ENCODE measurements at places on chromosomes 7 and 10.

- DNase-seq: no peak
Observed at GRCh38 chr7:107034553-107034952, 10.0 kb upstream of the PRKAR2B start.

DNA sequence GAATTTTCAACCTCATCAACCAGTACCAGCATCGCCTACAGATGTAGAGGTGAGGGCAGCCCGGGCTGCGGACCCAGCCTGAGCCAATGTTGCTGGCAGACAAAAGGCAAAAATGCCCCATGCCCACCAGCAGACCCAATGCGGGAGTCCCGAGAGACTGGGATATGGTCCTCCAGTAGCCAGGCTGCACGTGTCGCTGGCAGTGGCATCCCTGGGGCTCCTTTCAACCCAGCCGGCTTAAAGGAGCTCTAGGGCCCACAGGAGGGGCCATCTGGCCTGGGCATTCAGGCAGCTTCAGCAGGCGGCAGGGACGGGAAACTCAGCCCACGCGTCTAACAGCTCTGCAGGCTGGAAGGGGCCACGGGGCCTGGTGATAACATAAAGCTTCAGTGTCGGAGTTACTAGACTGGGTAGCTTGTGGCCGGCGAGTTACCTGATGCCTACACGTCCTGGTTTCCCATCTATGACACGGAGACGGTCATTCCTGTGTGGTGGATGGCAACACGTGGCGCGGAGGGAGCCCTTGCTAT is 70.7 kb downstream of the PROSER2 start:
- DNase-seq: no peak

DNA sequence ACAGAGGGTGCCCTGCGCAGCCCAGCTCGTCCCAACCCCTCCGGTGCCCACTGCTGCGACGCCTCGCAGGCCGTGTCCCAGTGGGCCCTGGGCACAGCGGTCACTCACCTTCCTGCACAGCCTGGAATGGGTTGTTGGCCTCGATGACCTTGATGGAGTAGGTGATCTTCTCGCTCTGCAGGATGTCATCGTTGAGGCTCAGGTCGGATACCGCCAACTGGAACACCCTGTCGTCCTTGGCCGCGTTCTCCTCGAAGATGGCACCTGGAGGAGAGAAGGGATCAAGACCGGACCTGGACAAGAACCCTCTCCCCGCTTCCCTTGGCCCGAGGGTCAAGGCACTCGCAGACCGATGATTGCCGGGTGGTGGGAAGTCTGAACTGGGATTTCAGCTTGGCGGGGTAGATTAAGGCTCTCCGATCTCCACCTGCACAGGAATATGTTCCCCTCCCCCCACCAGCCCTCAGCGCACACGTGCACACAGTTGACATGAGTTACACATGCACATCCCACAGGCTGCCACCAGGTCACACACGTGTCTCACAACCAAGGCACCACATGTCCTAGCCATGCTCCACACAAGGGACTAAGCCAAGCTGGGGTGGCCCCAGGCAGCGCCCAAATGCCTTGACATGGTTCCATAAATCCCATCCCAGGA is 2.6 kb downstream of the GRID1 start:
- no peak for DNase-seq

DNA sequence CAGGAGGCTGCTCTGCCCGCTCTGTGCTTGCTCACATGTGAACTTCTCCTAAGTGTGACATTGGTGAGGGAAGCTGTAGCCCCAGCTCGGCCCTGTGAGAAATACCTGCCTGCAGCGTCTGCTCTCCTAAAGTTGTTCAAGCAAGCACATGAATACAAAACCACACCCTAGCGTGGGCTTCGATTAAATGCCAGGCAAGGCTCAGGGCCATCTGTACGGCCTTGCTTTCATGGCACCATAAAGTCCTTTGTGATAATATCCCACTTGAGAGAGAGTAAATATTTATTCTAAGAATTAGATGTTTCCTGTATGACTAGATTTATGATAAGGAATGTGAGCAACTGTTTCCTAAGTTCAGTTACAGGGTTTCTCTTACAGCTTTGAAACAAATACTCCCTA is 262.8 kb upstream of the KLF14 start:
- DNase-seq: no peak

DNA sequence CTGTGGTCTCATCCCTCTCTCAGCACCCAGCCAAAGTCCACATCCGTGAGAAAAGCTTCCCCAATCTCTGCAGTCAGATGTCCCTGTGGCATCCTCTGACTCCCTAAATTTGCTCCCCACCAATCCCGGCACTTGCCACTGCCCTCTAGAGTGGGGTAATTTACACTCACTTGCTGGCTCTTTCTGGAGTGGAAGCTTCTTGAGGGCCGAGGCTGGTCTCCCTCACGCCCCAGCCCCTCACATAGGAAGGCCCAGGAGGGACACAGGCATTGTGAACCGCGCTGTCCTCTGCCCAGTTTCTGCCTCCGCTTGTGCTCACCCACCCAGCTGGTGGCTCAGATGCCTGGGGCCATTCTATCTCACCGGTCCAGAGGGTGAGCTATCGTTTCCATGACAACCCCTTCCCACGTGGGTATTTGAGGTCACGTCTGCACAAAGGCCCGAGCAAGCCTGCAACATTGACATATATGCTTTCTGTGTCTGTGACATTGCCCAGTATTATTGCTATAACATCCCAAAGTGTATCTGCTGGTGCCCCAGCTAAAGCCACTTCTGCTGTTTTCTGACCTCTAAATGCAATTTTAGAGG is 97.3 kb upstream of the CTBP2 start:
- DNase-seq: no peak

GRCh38 chr7:117372073-117372472 is 49.2 kb upstream of the WNT2 start:
- DNase-seq: no peak

GRCh38 chr10:76998451-76998850 is 639.2 kb downstream of the KCNMA1 start:
- no peak for DNase-seq

DNA sequence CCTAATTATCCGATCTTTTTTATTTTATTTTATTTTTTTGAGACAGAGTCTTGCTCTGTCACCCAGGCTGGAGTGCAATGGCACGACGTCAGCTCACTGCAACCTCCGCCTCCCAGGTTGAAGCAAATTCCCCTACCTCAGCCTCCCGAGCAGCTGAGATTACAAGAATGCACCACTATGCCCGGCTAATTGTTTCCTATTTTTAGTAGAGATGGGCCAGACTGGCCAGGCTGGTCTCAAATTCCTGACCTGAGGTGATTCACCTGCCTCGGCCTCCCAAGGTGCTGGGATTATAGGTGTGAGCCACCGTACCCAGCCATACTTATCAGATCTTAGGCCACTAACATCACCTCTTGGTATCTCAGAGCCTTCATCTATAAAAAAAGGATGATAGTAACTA is 4.9 kb downstream of the SLC25A13 start:
- no peak for DNase-seq

GRCh38 chr10:52757773-52758172 is 14.8 kb downstream of the MBL2 start:
- no peak for DNase-seq

DNA sequence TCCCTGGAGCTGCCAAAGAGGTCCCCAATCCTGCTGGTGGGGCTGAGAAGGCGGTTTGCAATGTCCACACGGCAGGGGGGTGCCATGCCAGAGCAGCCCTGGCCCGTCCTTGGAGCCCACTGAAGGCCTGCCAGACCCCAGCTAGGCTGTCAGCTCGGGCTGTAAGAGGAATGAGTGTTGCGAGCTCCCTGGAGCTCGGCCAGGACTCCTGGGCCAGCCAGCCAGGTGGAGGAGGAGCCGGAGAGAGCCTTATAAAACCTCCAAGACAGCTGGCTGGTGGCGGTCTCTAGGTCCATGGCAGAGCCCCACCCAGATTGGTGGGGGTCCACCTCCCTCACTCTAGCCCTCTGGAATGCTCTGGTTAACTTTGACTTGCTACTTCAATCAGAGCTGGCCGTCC is 55.1 kb upstream of the CALN1 start:
- DNase-seq: no peak

- no peak for DNase-seq
Observed at GRCh38 chr10:84204122-84204521, 9.8 kb downstream of the CDHR1 start.

DNA sequence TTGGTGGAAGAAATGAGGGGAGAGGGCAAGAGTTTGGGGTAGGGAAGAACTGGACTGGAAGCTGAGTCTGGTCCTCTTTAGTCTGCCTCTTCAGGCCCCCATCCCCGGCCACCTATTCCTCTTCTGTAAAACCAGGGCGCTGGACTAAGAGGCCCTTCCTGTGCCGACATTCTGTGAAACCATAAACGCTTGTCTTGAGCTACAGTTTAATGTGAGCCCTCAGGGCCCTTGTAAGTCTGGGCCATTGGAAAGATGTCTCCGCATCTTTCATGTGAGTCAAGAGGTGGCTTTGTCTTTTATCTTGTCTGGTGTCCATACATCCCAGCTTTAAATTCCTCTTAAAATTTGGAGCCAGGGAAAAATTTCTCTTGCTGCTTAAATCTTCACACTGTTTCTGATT is 90.6 kb downstream of the PLCE1 start:
- no peak for DNase-seq

DNA sequence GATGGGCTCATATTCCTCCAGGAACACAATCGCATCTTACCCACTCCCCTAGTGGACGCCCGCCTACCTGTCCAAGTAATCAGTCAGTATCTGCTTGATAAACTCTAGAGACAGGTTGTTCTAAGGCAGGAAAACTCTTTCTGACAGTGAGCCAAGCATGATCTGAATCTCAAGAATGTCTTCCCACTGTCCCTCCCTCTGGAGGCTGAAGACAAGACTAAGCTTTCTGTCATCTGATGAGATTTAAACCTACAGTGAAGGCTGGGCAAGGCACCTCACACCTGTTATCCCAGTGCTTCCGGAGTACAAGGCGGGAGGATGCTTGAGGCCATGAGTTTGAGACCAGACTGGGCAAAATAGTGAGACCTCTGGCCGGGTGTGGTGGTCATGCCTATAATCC is 586.6 kb downstream of the GALNT17 start:
- no peak for DNase-seq

DNA sequence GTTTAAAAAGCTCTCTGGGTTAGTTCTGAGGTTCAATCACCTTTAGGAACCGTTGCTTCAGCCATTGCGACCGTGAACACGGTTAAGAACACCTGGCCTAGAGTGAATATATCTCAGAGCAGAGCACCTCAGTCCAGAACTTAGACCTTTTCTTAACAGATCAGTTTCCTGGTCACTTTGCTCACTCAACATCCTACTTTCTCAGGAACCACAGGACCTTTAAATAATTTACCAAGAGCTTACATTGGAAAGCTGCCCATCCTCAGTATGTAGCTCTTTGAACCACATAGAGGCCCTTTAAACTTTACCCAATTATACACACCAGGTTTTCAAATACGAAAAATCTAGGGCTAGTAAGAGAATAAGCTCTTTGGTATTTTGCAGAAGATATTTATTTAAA is 153.2 kb downstream of the NRBF2 start:
- DNase-seq: no peak

DNA sequence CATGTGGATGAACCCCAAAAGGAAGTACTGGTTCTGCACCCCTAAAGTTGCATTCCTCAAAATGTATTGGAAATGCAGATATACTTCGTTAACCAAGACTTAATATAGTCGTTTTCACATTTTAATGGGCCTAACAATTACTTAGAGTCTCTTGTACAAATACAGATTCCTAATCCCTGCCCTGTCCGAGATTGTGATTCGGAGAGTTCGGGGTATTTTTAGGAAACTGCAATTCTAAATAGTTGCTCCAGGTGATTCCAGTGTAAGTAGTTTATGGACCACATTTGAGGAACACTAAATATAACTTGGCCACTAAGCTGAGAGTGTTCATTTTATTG is 830 bp downstream of the TRUB1 start:
- DNase-seq: no peak

GRCh38 chr7:22173685-22174573 is 183.0 kb downstream of the RAPGEF5 start:
- DNase-seq: no peak

DNA sequence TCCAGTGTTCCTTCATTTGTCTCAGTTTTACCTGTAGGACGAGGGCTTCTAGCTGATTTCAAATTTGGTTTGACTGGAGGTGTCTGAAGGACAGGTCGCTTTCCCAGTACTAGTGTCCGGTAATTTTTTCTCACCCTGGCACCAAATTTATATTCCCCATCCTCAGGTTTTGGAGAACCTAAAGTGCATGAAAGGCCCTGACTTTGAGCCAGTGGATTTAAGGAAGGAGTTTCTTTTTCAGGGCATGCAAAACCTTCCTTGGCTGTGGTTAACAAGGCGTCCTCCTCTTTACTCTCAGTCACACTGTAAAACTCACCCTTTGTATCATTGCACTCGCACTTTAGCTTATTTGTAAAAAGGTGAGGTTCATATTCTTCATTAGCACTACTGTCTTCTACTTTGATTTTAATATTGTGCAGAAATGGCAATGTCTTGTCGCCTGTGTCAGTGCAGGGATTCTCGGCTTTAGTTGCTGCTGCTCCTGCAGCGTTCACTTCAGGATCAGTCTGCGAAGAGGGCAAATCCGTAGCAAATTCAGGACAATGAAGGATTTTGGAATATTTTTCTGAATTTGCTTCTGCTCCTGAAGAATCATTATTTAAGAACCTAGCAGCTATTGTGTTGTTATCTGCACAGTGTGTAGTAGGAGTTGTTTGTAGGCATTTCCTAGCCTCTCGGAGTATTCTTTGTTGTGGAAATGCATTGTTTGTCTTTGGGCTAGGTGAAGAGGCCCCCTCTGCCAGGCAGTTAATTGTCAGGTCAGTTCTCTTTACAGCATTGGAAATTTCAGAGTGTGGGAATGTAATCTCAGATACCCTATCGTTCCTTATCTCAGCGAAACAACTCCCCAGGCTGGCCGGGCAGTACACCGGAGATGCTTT is 9.9 kb downstream of the SKIDA1 start:
- DNase-seq: no peak

DNA sequence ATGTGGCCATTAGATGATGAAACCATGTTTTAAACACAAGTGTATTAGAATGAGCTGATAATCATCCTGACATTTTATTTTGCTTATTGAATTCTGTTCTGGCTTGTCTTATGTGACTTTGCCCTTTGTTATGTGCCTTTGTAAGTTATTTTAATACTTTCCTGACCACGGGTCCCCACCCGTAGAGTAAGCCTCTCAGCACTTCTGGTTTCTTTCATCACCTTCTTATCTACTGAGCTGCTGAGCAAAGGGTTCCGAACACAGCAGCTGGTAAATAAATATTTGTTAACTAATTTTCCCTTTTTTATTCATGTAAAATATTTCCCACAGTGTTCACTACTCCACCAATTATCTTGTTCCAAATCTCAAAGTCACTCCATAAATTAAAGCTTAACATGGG is 1115.3 kb downstream of the SORCS3 start:
- no peak for DNase-seq

DNA sequence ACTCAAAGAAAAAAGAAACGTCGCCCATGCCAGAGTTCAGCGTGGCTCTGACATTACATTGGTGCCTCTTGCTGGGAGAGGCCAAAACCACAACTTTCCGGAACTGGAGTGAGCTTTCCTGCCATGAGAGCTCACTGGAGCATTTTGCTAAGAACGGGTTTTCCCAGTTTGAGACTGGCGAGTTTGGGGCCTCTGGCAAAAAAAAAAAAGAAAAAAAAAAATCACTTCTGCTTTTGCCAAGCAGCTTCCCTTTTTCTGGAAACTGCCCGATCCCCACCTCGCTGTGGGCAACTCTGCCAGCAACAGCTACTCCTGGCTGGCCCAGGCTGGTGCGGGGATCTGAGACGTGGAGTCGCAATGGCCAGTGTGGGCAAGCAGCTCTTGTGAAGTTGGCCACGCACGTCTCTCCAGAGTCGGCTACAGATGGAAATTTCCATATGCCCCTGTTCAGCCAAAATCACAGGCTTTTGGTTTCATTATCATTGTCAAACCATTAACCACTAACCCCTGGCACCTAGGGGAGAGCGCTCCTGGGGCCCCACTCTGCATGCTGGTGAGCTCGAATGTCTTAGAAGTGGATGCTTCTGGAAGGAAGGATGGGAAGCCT is 25.7 kb downstream of the PRKAG2 start:
- no peak for DNase-seq
